ENCODE measurements at places on chromosomes 7 and 10.

- no peak for DNase-seq
Measured at GRCh38 chr10:88920986-88921593, 31.5 kb downstream of the ACTA2 start.

DNA sequence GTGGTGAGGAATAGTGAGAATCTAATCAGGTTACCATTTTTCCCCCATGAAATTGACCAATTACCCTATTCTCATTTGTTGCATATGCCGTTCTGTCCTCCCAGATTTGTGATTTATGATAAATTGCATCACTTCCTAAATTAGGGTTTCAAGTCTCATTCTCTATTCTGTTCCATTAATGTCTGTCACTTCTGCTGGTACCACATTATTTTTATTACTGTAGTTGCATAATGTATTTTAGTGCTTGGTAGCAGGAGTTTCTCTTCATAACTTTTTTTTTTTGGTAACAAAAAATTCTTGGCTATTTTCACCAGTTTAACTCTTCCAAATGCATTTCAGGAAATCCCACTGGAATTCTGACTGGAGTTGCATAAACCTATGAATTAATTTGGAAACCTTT lies 44.0 kb upstream of the FAM133B start:
- no peak for DNase-seq

DNA sequence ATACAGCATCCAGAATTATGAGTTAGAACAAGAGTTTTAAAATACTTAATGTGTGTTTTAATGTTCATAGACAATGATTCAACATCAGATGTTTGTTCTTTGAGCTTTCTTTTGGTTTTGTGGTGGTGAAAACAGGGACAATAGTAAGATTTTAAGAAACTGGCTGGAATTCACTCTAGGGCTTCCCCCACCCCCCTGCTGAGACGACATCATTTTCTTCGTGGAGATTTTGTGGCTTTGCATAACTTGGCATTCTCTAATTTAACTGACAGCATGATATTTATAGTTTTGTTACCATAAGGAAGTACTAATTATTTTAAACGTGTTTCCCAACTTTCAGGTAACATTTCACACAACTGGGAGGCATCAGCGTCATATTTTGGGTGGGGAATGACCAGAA lies 184.1 kb downstream of the BICC1 start:
- no peak for DNase-seq

DNA sequence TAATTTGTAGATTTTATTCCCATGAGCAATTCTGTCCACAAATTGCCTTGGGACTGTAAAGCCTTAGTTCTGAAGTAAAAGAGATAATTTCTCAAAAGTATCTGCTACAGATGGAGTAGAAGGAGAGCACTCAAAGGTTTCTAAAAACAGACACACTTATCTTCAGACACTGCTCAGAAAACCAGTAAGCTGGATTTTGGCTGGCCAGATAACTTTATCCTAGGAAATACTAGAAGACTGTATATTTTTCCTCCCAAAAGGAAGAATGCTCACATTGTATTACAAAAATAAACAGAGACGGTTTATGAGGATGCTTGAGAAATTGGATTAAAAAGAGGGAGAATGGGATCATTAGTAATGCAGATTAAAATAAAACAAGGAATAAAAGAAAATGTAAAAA lies 178.0 kb upstream of the IGFBP3 start:
- no peak for DNase-seq

DNA sequence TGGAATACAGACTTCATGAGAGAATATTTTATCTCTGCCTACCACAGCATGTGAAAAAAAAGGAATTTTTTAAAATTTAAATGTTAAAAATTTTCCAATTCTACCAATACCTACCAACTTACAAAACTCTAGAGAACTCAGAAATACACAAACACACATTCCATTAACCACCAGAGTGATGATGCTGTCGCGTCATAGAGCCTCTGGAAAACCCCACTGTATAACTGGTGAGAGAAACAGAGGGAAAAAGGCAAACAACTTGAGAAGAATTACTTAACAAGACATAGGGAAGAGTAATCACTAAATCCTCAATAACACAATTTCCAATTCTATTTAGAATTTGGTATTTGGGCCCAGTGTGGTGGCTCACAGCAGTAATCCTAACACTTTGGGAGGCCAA lies 6.2 kb upstream of the SPOCK2 start:
- no peak for DNase-seq

DNA sequence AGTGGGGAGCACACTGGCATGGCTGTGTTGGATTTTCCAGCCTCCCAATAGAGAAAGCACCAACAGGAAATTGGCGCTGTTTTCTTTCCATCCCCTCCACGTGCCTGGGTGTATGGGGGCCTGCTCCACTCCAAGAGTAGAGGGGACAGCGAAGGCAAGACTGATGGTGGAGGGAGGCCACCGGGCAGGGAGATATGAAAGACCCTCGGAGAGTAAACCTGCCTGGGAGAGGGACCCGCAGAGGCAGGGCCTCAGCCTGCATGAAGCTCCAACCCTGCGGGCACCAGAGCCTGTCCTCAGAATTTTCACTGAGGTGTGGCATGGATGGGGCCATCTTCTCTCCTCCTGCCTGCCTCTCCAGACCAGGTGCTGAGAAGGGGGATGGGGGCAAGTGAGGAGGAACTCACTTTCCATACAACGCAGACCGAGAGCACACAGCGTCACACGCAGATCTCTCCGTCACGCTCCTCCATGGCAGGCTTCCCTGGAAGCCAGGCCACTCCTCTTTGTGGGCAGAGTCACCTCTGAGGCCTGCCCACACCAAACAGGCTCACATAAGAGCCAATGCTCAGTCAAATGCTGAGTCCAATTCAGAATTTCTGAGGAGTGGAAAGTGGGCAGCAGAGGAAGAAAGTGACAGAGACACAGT lies 18.8 kb downstream of the ANXA11 start:
- DNase-seq = no peak

- DNase-seq = no peak
Measured at GRCh38 chr10:113177156-113177935, 227.3 kb downstream of the TCF7L2 start.

- no peak for DNase-seq
Measured at GRCh38 chr7:63038987-63039386, 959.7 kb upstream of the ZNF722 start.

- DNase-seq = no peak
Measured at GRCh38 chr10:17980846-17981565, 29.3 kb downstream of the SLC39A12 start.

DNA sequence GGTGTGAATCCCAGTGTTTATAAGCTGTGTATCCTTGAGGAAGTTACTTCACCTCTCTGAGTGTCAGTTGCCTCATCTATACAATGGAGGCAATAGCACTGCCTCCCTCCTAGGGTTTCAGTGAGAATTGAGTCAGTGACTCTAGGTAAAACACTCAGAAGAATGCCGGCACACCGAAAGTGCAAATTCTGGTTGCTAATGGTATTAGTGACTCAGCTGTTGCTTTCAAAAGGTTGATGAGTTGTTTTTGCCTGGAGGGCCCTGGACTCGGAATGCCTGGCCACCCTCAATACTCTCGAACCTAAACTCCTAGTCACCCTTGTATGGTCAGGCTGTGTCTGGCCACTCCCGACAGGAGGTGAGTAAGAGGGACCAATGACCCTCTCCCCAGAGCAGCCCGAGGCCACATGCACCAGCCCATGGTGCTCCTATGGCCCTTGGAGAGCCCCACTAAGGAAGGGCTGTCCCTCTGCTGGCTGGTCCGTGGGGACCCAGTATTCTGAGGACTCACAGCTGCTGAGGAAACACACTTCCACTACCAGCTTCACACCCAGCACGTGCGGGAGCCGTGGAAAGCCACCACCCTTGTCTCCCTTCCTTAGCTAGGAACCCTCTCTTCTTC lies 60.2 kb downstream of the CALML3 start:
- DNase-seq = no peak

- no peak for DNase-seq
Measured at GRCh38 chr7:22137466-22137865, 191.8 kb upstream of the CDCA7L start.

DNA sequence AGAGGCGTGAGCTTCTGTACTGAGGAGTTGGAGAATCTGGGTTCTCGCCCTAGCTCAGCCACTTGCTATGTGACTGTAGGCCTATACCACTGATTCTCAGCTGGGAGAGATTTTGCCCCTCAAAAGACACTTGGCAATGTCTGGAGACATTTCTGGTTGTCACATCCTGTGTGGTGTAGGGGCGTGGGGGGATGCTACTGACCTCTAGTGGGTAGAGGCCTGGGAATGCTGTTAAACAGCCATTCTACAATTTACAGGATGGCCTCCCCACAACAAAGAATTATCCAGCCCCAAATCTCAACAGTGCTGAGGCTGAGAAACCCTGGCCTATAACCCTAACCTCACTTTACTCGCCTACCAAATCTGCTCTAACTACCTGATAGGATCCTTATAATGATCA lies 58.8 kb upstream of the GAD2 start:
- no peak for DNase-seq

DNA sequence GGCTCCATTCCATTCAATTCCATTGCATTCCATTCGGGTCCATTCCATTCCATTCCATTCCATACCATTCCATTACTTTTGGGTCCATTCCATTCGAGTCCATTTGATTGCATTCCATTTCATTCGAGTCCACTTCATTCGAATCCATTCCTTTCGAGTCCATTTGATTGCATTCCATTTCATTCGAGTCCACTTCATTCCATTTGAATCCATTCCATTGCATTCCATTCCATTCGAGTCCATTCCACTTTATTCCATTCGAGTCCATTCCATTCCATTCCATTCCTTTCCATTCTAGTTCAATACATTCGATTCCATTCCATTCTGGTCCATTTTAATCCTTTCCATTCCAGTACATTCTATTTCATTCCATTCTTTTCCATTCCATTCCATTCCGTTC lies 334.0 kb downstream of the ZNF33B start:
- no peak for DNase-seq

GRCh38 chr10:33917069-33917780 lies 582.8 kb upstream of the NRP1 start:
- DNase-seq = no peak

DNA sequence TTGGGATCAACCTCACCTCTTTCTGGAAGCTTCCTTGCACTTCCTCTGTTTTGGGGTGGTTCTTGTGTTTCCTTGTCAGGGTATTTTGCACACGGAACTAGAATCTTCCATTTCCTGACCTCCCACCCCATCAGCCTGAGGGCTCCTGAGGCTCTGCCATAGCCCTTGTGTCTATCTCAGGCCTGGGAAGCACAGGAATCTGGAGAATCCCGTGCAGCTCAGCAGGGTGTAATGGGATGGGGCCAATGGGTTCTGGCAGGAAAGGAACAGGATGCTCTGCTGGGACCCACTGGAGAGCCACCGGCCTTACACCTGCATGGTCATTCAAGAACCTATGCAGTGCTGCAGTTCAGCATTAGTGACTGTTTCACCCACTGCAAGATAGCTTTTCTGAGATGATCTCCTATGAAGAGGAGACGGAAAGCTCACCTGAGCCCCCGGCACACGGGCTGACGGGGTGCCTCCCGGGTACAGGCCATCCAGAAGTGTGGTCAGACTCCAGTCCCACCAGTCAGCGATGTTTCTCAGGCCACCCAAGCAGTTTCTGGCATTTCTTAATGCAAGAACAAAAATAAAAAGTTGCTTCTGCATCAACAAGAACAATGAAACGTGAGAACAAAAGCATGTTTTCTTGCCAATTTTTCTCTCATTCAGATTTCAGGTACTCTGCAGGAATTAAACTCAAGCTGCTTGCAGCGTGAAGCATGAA lies 133.2 kb downstream of the PKD1L1 start:
- DNase-seq = no peak

GRCh38 chr10:68333058-68333395 lies 299 bp upstream of the PBLD start:
- DNase-seq = no peak

GRCh38 chr7:20227291-20227795 lies 10.2 kb upstream of the MACC1 start:
- DNase-seq = no peak

DNA sequence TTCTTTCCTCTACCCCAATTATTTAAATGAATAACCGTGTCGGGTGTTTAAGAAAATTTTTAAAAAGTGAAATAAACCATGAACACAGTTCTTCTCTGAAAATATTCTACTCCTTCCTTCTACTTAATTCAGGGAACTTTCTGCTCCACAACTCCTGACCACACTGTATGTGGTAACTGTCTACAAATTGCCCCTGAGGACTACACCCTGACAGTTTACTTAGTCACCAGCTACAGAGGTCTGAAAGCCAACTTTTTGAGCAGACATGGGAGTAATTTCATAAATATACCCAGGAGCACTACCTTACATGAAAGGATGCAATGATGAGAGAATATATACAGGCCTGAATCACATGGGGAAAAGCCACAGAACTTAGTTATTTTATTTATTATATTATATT lies 523.2 kb upstream of the SORCS1 start:
- no peak for DNase-seq

- DNase-seq = peak; percentile 8
Measured at GRCh38 chr10:122515588-122516231, 44.8 kb upstream of the DMBT1 start.

- DNase-seq = no peak
Measured at GRCh38 chr10:100109670-100110069, 28.0 kb upstream of the CPN1 start.

- DNase-seq = no peak
Measured at GRCh38 chr7:114860206-114860605, 61.7 kb upstream of the MDFIC start.

- DNase-seq = no peak
Measured at GRCh38 chr10:98415731-98416119, 743 bp upstream of the PYROXD2 start.

GRCh38 chr10:92756201-92757065 lies 66.7 kb downstream of the HHEX start:
- DNase-seq = no peak

DNA sequence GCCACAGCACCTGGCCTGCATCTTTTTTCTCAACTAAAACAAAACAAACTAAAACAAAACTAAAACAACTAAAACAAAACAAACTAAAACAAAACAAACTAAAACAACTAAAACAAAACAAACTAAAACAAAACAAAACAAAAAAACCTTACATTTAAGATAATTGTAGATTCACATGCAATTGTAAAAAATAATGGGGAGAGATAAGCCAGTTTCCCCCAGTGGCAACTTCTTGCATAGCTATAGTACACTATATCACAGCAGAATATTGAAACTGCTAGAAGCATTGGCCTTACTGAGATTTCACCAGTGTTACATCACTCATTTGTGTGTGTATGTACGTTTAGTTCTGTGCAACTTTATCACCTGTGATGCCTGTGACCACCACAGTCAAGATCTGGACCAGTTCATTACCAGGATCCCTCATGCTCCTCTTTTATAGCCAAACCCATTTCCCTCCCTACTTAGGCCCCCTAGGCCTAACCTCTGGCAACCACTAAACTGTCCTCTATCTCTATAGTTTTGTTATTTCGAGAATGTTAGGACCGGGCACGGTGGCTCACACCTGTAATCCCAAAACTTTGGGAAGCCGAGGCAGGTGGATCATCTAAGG lies 9.3 kb downstream of the FXYD4 start:
- no peak for DNase-seq

DNA sequence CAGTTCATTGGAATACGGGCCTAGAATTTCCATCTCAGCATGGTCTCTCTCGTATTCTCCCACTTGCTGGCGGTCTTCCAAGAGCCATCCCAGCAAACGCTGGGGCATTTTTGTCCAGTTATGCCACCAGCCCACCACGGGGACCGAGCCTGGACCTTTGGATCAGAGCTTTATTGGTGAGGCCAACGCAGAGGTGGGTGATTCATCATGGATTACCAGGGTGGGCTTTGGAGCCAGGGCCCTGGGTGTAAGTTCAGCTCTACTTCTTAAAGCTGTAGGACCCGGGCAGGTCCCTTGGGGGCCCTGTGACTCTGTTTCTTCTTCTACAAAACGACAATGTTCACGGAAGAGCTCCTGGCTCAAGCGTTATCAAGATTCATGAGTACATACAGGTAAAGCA lies 22.7 kb upstream of the PITRM1 start:
- no peak for DNase-seq
